Stimulated activated CD4-positive, alpha-beta T cell treated with anti-CD3 and anti-CD28 coated beads, TNF-alpha, amount 100 ng/mL, for 4 hours (primary cell): ENCODE measurements at places on chromosomes 7 and 10.
A peak's percentile ranks its signal among the peaks of the same experiment; 100 is the strongest.

DNA sequence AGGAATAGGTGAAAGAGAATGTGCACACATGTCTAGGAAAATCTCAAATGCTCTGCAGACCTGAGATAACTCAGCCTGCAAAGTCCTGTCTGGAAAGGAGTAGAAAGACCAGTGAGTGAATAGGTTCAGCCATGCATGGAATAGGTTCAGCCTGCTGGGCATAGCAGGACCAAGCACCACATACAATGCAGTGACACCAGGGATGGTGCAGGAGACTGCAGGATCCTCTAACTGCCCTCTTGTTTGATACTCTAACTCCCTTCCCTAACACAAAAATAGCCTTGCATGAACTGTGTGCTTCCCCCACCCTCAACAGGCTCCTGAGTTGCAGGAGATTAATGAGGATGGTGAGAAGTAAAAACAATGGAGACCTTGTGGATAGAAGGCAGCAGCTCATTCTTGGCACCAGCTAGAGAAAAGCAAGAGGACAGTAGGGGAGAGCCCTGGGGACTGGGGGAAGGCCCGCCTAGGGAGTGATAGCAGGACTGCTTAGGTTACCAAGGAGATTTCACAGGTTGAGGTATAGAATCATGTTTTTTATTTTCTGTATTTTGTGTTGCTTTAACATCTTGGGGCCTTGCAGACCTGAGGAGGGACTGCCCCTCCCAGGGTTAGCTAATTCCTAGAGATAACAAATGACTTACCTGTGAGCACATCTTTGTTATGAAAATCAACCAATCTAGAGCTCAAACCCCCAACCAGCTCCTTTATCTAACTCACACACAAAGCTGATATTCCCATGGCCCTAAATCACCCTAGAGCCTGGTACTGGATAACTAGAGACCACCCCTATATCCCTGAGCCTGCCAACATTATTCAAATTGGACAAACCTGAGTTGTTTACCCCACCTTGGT is 187.8 kb downstream of the PLPP4 start:
- DNase-seq, result no peak

DNA sequence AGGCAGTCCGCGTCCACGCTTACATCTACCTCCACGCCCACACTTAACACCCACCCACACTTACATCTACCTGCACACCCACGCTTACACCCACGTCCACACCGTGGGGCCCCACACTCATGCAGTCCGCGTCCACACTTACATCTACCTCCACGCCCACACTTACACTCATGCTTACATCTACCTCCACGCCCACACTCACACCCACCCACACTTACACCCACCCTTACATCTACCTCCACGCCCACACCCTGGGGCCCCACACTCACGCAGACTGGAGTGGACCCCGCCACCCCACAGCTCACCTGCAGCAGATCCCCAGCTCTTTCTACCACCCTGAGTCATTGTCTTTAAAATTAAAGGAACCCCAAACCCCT is 32.4 kb upstream of the PWWP2B start:
- peak; percentile 30 for DNase-seq

DNA sequence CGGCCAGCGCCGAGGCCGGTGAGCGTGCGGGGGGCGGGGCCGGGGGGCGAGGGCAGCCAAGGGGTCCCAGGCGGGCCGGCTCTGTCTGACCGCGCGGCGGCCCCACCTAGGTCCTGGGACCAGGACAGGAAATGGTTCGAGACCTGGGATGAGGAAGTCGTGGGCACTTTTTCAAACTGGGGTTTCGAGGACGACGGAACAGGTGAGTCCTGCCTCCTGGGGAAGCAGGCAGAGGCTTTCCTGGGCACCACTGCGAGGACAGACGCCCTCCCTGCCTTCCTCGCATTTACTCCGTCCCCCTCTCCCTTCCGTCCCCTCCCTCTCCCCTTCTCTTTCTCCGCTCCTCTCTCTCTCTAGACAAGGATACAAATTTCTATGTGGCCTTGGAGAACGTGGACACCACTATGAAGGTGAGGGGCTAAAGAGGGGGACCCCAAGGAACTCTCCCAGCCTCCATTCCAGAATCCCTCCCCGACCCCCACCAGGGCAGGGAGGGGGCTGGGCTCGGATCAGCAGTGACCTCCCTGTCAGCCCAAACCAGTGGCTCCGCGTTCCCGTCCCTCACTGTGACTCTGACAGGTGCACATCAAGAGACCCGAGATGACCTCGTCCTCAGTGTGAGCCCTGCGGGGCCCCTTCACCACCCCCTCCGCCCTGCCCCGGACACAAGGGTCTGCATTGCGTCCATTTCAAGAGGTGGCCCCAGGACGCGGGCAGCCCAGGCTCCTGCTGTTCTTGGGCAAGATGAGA is 2.6 kb upstream of the MUC12 start:
- DNase-seq, result no peak

DNA sequence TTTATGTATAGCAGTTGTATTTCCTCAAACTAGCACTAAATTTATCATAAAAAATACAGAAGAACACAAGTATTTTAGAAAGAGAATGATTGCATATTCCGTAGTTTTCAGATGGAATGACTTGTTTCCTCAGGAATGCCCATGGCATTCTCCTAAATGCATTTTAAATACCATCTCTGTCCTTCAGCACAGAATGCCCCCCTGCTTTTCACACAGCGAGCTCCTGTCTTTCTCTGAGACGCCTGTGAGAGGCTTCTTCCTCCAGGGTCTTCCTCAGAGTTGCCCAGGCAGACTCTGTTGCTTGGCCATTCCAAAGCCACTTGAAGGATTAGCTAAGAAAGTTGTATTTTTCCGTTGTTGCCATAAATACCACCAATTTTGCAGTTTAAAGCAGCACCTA is 10.1 kb downstream of the LANCL2 start:
- no peak for DNase-seq

DNA sequence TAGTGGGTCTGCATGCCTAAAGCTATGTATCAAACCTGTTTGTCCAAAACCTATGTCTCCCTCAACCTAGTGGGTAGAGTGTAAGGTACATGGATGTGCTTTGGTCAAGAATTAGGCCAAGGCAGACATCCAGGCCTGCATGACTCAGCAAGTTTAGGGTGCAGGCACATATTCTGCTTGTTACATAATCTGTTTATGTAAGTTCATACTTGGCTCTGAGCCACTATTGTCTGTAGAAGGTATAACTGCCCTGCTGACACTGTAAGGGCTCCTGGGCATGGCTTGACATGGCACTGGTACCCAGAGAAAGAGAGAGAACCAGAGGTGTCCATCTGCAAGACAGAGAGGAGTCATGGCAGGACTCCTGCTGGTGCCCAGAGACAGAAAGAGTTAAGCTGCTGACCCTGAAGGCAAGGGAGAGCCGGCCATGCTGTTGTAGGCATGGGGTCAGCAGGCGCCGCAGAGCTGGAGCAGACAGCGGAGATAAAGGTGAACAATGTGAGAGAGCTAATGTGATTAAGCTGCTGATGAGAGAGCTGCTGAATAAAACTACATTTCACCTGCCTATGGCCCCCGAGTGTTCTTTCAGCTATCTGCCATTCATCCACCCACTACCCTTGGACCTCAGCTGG is 118.5 kb upstream of the TMEM106B start:
- no peak for DNase-seq

DNA sequence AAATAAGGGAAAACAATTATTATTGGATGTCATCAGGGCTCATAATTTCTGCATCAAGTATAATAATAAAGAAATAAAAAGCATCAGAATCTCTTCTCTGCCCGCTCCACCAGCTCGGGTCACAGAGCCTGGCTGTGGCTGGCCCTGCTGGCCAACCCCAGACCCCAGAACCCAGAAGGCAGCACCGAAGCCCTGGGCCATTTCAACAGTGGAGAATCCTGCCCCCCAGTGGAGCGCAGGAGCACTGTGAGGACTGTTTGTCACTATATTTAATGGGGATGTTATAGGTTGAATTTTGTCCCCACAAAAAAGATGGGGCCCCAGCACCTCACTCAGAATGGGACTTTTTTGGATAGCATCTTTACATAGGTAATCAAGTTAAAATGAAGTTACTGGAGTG is 27.3 kb downstream of the DENND11 start:
- DNase-seq, result no peak
